GDM1 (cell line): ENCODE measurements at places on chromosomes 1 and 21.
A peak's percentile ranks its signal among the peaks of the same experiment; 100 is the strongest.

DNA sequence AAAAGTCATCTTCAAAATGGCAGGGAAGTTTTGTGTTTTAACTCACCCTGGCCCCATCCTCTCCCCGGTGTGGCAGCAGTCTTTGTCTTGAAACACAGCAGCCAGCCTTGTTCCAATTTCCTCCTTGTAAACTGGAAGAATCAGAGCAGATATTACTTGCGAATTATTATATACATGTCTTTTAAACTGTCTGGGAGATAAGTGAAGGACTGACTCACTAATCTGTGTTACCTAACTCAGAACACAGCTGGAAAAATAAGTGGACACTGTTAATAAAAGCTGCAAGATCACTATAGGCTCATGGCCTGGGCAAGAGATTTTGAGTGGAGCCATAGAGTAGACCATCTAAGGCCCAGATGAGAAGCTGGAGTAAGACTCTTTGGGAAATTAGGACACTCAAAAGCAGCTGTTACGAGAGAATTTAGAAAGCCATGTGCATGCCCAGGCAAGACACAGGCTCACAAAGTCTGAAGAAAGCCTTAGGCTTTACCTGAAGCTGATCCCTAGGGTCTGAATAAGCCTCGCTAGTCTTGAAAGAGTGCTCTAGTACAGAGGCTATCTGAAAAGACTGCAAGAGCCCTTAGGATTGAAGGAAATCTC lies 233.0 kb upstream of the RAB4A start:
- no peak for DNase-seq

GRCh38 chr1:106995970-106996369 lies 60.5 kb upstream of the PRMT6 start:
- DNase-seq: no peak

GRCh38 chr1:192966073-192966472 lies 93.1 kb downstream of the UCHL5 start:
- DNase-seq: no peak

- no peak for DNase-seq
Observed at GRCh38 chr1:54782156-54782555, 17.8 kb upstream of the PARS2 start.

- no peak for DNase-seq
Observed at GRCh38 chr21:33747420-33747819, 105.1 kb downstream of the ITSN1 start.

DNA sequence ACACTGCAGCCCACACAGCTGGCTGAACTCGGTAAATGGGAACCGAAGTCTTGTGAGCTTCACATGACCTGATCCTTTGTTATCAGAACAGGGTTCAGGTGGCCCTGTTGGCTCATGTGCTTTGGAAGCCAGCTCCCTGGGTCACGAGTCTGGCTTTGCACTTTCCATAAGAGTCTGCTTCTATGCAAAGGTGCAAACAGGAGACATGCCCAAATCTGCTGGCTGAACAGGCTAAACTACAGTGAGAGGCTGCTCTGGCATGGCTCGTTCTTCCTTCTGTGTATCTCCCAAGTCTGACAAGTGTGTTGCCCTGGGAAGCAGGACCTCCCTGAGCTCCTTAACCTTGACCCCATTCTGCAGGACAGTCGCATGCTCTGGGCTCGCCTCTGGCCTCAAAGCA lies 549.6 kb downstream of the KIF26B start:
- no peak for DNase-seq

- DNase-seq: no peak
Observed at GRCh38 chr21:39005502-39005787, 177.8 kb downstream of the PSMG1 start.

- DNase-seq: no peak
Observed at GRCh38 chr21:41564871-41565274, 56.9 kb upstream of the TMPRSS2 start.

GRCh38 chr1:7770669-7770996 lies 463 bp upstream of the VAMP3 start:
- DNase-seq: no peak

GRCh38 chr1:115492880-115493279 lies 148.9 kb upstream of the VANGL1 start:
- no peak for DNase-seq

- no peak for DNase-seq
Observed at GRCh38 chr1:61253912-61254633, 171.7 kb downstream of the NFIA start.

GRCh38 chr1:31010086-31010989 lies 55.2 kb downstream of the PUM1 start:
- DNase-seq: no peak

- DNase-seq: peak; percentile 44
Observed at GRCh38 chr1:27594564-27595510, 9.1 kb downstream of the AHDC1 start.

DNA sequence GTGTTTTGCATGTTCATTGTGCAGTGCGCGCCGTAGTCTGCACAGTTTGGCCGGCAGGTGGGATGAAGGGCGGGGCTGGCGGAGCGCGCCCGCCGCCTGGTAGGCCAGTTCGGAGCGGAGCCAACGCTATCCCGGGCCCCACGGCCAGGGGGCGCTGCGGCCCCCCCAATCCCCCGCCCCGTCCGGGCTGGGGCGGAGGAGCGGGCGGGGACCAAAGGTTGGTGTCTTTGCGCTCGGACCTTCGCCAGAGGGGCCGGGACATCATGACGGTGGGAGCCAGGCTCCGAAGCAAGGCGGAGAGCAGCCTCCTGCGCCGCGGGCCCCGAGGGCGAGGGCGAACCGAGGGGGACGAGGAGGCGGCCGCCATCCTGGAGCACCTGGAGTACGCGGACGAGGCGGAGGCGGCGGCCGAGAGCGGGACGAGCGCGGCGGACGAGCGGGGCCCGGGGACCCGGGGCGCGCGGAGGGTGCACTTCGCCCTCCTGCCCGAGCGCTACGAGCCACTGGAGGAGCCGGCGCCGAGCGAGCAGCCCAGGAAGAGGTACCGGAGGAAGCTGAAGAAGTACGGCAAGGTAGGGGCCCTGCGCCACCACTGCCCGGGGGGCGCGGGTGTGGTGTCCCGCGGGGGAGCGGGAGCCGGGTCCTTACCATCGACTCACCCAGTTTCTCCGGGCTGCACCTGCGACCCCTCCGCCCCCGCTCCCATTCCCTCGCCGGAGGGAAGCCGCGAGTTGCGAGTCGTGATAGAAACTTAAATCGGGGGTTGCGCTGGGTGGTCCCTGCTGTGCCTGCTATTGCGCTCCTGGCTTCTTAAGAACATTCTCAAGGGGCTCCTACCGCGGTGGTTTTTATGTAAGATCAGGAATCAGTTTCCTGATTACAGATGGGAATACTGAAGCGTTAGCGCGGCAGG lies at the start of gene C1orf115:
C1orf115 (plus strand) TSS at position 224 of the 913 bp plus-strand sequence; CDS start at position 264, 40 bp downstream.
- DNase-seq: no peak

DNA sequence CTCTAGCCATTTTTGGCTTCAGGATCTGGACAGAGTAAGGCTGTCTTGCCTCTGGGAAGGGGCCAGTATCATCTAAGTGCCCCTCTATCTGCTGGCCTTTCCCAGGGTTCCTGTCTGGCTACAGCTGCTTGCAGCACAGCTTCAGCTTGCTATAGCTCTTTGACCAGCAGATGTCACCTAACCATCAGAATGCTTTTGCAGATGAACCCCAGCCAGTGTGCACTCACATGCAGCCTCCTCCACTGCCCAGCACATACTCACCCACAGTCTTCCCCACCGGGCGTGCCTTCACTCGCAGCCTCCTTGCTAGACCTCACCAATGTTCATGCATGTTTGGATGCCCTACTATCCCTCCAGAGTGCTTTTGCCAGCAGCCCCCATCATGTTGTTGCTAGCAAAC lies 769.0 kb downstream of the BRINP3 start:
- no peak for DNase-seq

- no peak for DNase-seq
Observed at GRCh38 chr1:24932284-24932683, 2.2 kb upstream of the RUNX3 start.

- no peak for DNase-seq
Observed at GRCh38 chr1:36889478-36890226, 144.7 kb downstream of the GRIK3 start.

DNA sequence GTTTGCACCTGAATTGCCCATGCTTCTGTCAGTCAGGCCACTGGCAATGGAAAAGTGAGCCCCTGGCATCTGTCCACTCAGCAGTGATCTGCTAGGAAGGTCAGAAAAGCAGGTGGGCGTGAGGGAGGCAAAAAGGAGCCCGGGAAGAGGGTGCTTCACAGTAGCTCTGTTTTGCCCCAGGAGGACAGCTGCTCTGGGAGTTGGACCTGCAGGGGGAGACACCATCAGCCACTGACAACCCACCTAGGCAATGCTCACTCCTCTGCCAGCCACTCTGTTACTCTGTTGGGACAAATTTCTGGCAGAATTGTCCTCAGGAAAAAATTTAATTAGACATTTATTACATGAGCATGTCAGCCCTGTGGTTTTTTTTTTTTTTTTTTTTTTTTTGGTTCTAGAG lies 146.4 kb downstream of the LRIG2 start:
- DNase-seq: no peak

DNA sequence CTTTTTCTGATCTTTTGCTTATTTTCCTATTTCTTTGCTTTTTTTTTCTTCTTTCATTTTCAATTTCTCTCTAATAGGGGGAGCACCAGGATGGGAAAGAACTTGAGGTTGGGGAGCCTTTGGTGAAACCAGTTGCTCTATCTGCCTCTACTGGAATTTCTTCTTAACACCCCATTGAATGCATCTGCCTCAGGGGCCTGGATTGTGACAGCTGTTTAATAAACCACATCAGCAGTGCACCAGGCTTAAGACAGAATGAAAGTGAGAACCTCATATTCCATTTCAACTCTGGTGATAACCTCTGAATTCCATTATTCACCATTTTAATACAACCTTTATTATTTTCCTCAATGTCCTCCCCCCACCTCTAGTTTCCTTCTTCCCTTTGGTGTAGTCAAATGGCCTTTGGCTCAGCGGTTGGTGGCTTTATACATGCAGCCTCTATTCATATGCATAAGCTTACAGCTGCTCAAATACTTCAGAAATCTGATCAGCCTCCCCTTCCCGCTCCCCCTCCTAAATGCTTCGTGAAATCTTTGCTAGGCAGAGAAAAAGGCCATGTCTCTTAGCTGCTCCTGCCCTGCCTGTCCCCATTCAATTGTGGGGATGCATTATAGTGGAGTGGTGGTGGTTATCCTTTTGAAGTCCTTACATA lies 537.3 kb upstream of the PLXNA2 start:
- no peak for DNase-seq

DNA sequence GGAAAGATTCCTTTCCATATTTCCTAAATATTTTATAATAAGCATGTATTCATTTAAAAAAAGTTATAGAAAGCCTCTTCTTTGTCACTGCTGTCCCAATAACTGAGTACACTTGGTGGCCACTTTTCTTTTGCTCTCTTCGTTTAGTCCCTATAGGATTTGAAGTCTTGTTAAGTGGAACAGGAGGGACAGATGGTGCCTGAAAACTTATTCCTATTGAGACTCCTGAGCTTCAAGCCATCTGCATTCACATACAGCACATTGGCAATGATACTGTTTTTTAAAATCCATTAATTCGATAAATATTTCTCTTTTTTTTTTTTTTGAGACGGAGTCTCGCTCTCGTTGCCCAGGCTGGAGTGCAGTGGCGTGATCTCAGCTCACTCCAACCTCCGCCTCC lies 2.0 kb upstream of the ZBTB40 start:
- no peak for DNase-seq

DNA sequence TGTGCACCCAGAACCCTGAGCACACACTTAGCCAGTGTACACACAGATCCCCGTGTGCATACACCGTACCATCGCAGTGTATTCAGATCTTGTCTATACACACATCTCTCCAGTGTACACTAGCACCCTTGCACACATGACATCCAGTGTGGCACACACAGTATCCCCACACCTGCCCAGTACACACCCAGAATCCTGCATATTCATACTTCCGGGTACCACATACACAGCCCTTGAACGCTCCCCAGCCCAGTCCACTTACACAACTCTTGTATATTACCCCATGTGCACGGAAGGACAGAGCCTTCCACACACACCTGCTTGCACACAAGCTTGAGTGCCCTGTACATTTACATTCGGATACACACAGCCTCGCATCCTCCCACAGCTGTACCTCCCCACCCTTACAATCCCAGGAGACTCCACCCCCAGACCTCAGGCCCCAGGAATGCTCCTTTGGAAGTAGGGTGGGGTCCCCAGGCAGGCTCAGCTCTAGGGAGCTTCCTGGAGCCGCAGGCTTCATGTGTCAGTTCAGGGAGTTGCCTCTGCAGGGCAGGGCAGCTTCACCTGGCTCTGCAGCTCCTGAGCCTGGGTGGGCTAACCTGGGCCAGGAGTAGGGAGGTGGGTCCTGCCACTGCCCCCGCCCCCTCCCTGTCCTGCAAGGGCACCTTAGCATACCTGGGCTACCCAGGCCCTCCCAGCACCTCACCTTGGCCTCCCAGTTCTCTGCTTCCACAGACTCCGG lies 46.2 kb downstream of the AHDC1 start:
- no peak for DNase-seq

DNA sequence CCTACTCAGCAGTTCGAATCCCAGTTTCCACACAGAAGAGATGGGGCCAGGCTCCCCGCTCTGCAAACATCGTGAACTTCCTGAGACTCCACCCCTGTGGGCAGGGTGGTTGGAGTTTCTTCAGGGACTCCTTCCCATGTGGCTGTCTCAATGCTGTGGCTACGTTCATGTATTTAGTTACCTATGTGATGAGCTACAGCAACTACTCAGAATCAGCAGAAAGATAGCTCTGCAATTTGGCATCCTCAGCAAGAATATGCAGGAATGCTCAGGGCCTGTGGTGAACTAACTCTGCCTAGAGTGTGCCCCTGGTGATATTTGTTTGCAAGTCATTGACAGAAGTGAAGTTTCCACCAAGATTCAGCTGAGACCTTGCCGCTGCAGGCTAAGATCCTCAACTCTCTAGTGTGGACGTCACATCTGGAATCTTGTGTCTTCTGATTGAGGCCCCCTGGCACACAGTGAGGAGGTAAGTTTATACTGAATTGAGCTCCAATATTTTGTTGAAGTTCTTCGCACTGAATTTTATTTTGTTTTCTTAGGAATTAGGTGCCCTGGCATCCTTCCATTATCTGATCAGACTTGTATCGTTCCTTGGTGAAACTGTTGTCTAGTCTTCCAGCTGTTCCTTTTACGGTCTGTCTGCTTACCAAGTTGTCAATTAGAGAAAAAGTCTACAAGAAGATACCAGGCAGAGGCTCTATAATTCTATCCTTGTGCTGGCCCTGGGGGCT lies 8.2 kb upstream of the GLRX2 start:
- DNase-seq: no peak
